ENCODE measurements at places on chromosomes 12 and 14. TPM values are rescaled to one million over a fixed set of nuclear protein-coding genes. Genes with fewer than 3 reads are reported as not detected.

SLC11A2 gene
- 71.9 TPM for total RNA-seq

PLEKHA5 gene
- total RNA-seq = 56.0 TPM

FOXN4 gene
- not detected for total RNA-seq

NTN4 gene
- 66.7 TPM for total RNA-seq

TAS2R8 gene
- total RNA-seq = not detected

COCH gene
- total RNA-seq = 2.9 TPM

DNA sequence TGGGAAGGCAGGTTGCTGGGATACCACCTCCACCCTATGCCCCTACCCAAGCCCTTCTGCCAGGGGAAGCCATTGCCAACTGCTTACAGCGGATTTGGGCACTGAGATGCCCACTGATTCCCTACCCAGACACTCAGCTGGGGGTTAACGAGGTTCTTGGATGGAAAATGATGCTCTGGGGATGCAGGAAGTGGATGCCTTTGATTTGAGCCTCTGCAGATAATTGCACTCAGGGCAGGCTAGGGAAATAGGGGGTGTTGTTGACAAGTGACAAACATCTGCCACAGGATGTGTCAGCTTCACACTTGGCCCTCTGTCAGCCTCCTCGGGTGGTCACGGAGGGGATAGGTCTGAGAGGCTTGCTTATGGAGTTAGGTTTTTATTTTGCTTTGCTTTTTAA is 57.4 kb downstream of the RPH3A start:
- no peaks in the 10 kb centered on the region for H3K36me3 ChIP-seq
- no peak overlapping the region for H3K27ac ChIP-seq
- peaks cover 2% of the 10 kb centered on the region for H3K27me3 ChIP-seq
- DNase-seq = no peak

DNA sequence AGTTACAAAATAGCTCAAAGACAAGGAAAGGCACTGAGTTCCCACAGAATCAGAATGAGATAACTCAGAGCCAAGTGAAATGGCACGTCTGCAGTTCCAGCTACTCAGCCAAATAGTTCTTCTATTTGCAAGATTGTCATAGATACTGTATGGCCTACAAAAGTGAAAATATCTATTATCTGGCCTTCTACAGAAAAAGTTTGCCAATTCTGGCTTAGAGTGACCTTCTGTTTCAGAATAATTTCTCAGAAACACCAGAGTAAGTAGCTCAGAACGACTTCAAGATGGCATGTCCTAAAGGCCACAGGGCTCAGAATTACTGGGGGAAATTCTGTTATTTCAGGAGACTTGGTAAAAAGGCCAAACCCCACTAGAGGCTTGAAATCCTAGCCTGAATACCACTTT is 10.7 kb upstream of the RTRAF start:
- H3K36me3 ChIP-seq = no peaks in the 10 kb centered on the region
- H3K4me1 ChIP-seq = peaks cover 2% of the 10 kb centered on the region
- H3K4me3 ChIP-seq = no peak overlapping the region

DNA sequence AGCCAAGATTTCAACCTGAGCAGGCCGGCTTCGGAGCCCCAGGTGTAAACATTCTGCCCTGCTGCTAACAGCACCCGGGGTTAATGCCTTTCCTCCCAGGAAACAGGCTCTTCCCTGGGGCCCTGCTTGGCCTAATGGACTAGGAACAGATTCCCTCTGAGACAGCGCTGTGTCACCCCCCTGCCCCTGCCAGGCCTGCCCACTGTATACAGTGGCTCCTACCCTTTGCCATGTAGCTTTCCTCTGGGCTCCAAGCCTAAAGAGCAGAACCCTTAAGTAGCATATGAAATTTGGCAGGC is 28.3 kb upstream of the BCDIN3D start:
- H3K36me3 ChIP-seq = no peaks in the 10 kb centered on the region
- H3K4me1 ChIP-seq = no peaks in the 10 kb centered on the region
- no peak for DNase-seq
- H3K4me3 ChIP-seq = no peak overlapping the region
- no peaks in the 10 kb centered on the region for H3K27me3 ChIP-seq

GRCh38 chr14:101276309-101277091 is 284.8 kb upstream of the DIO3 start:
- H3K4me3 ChIP-seq = no peak overlapping the region
- no peaks in the 10 kb centered on the region for H3K27me3 ChIP-seq
- no peak overlapping the region for H3K27ac ChIP-seq
- no peak for DNase-seq

DNA sequence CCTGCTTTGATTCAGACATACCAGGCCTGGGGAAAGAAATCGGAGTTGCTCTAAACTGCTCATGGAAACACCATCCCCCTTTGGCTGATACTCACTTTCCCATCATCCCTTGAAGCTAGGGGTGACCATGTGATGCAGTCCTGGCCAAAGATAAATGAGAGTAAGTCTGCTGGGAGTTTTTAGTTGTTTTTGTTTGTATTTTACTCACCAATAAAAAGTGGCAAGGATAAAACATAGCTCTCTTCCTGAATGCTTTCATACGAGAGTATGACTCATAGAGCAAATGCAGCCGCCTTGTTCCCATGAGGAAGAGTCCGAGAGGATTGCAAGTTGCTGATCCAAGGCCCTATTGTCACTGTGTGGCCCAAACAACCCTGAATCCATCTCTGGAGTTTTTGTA is 126.4 kb upstream of the TMEM132C start:
- no peak overlapping the region for H3K27ac ChIP-seq
- no peaks in the 10 kb centered on the region for H3K27me3 ChIP-seq
- no peaks in the 10 kb centered on the region for H3K4me1 ChIP-seq
- DNase-seq = no peak
- H3K36me3 ChIP-seq = no peaks in the 10 kb centered on the region
- H3K4me3 ChIP-seq = no peak overlapping the region

DNA sequence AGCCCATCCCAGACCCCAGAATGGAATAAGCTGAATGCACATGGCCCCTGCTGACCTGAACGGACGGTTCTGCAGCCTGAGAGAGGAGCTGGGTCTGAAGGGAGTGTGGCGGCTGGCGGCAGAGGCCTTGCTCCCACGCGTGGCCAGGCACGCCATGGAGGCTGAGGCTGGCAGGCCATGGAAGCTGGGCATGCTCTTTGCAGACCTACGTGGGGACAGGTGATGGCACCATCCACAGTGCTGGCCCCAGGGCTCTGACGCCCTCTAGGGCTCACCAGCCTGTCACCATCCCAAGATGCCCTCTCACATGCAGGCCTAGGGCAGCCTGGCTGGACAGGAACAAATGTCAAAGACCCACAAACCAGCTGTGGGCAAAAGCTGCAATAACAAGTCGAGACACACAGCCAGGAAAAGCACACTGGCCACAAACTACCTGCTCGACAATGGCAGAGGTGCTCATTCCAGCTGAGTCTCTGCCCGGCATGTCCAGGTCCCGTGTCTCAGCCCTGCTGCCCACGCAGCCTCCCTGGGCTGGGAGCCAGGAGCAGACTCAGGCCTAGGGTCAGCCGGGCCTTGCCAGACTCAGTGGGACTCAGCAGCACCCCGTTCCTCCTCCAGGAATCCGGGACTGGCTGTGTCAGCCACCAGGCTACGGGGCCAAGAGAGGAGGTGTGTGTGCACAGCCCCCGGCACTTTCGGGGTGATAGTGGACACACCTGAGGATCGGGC is 19.7 kb downstream of the BTBD6 start:
- DNase-seq = no peak
- no peaks in the 10 kb centered on the region for H3K27me3 ChIP-seq
- H3K4me1 ChIP-seq = no peaks in the 10 kb centered on the region
- H3K4me3 ChIP-seq = no peak overlapping the region
- H3K27ac ChIP-seq = no peak overlapping the region

- H3K27ac ChIP-seq = no peak overlapping the region
- no peak for DNase-seq
- peaks cover 2% of the 10 kb centered on the region for H3K36me3 ChIP-seq
- H3K4me3 ChIP-seq = no peak overlapping the region
- H3K27me3 ChIP-seq = no peaks in the 10 kb centered on the region
These were observed 16.7 kb downstream of the PRH1 start for GRCh38 chr12:10867381-10867780.

DNA sequence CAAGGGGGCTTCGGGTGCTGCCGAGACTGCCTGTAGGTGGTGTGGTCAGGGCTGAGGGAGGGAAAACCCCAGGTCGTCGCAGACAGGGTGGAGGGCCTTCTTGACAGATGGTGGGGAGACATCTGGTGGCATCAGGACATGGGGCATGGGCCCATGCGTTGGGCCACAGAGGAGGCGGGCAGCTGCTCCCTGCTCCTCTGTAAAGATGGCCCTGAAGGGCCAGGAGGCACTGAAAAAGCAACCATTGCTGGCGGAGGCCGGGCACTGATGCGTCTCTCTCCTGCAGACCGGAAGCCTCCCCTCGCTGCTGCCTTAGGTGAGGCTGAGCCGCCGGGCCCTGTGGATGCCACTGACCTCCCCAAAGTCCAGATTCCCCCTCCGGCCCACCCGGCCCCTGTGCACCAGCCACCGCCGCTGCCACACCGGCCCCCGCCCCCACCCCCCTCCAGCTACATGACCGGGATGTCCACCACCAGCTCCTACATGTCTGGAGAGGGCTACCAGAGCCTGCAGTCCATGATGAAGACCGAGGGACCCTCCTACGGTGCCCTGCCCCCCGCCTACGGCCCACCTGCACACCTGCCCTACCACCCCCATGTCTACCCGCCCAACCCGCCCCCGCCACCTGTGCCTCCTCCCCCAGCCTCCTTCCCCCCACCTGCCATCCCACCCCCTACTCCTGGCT is 28.8 kb downstream of the CCNK start:
- no peaks in the 10 kb centered on the region for H3K4me1 ChIP-seq
- DNase-seq = no peak
- no peak overlapping the region for H3K27ac ChIP-seq
- no peaks in the 10 kb centered on the region for H3K36me3 ChIP-seq
- no peak overlapping the region for H3K4me3 ChIP-seq
- H3K27me3 ChIP-seq = no peaks in the 10 kb centered on the region

DNA sequence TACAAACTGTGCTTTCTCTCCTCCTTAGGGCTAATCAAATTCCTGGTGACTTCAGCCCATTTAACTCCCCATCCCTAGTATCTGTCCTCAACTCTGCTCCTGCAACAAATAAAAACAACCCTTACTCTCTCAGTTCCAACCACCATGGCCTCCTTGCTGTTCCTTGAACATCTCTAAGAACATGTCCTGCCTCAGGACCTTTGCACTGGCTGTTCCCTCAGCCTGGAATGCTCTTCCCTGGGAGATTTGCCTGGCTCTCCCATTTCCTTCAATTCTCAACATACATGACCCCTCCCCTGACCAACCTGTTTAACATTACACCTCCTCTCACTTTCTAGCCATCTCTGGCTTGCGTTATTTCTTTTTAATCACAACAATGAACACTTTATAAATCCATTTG is 170.5 kb downstream of the PTPN11 start:
- H3K36me3 ChIP-seq = no peaks in the 10 kb centered on the region
- no peak overlapping the region for H3K4me3 ChIP-seq
- H3K27me3 ChIP-seq = no peaks in the 10 kb centered on the region
- no peak for DNase-seq

GRCh38 chr12:32970465-32971110 is 74.0 kb upstream of the PKP2 start:
- H3K27ac ChIP-seq = no peak overlapping the region
- H3K36me3 ChIP-seq = no peaks in the 10 kb centered on the region
- H3K27me3 ChIP-seq = no peaks in the 10 kb centered on the region
- no peak overlapping the region for H3K4me3 ChIP-seq
- no peaks in the 10 kb centered on the region for H3K4me1 ChIP-seq

- H3K4me1 ChIP-seq = no peaks in the 10 kb centered on the region
- H3K4me3 ChIP-seq = no peak overlapping the region
- H3K27ac ChIP-seq = no peak overlapping the region
- no peaks in the 10 kb centered on the region for H3K36me3 ChIP-seq
- H3K27me3 ChIP-seq = no peaks in the 10 kb centered on the region
These were observed 54.0 kb downstream of the ZNF664 start for GRCh38 chr12:124026755-124027745.

DNA sequence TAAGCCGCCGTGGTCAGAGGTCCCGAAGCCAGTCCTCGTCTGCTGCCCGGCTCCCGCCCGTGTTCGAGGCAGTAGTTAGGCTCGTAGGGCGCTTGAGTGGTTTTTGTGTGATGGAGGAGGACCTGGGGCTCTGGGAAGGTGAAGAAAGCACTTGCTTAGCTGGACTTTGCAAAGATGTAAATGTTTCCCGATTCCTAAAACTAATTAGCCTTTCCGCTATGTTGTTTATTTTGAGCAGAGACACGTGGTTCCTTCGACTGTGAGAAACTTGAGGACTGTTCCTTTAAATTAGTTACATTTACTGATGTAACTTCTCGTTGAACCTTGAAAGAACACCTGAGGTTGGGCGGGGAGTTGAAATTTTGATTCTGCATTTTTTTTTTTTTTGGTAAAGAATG is 33.9 kb downstream of the MIA2 start:
- no peaks in the 10 kb centered on the region for H3K27me3 ChIP-seq
- peak overlapping the region; percentile 68 for H3K27ac ChIP-seq
- no peaks in the 10 kb centered on the region for H3K4me1 ChIP-seq
- H3K4me3 ChIP-seq = peak overlapping the region; percentile 86

GRCh38 chr14:64229489-64229888 is 64.7 kb downstream of the ESR2 start:
- H3K4me3 ChIP-seq = no peak overlapping the region
- H3K27me3 ChIP-seq = no peaks in the 10 kb centered on the region
- H3K27ac ChIP-seq = no peak overlapping the region
- no peaks in the 10 kb centered on the region for H3K4me1 ChIP-seq
- DNase-seq = no peak
- H3K36me3 ChIP-seq = peaks cover 18% of the 10 kb centered on the region

- H3K4me3 ChIP-seq = no peak overlapping the region
- peaks cover 4% of the 10 kb centered on the region for H3K4me1 ChIP-seq
- no peaks in the 10 kb centered on the region for H3K36me3 ChIP-seq
These were observed 823.7 kb downstream of the AACS start for GRCh38 chr12:125888921-125889320.

GRCh38 chr12:79707830-79708229 is 17.1 kb upstream of the PAWR start:
- H3K36me3 ChIP-seq = no peaks in the 10 kb centered on the region
- H3K4me1 ChIP-seq = no peaks in the 10 kb centered on the region
- no peak for DNase-seq
- H3K4me3 ChIP-seq = no peak overlapping the region
- H3K27me3 ChIP-seq = no peaks in the 10 kb centered on the region
- H3K27ac ChIP-seq = no peak overlapping the region

- H3K36me3 ChIP-seq = no peaks in the 10 kb centered on the region
- no peaks in the 10 kb centered on the region for H3K4me1 ChIP-seq
- no peak overlapping the region for H3K4me3 ChIP-seq
These were observed 233.3 kb downstream of the NEDD1 start for GRCh38 chr12:97140355-97140754.

DNA sequence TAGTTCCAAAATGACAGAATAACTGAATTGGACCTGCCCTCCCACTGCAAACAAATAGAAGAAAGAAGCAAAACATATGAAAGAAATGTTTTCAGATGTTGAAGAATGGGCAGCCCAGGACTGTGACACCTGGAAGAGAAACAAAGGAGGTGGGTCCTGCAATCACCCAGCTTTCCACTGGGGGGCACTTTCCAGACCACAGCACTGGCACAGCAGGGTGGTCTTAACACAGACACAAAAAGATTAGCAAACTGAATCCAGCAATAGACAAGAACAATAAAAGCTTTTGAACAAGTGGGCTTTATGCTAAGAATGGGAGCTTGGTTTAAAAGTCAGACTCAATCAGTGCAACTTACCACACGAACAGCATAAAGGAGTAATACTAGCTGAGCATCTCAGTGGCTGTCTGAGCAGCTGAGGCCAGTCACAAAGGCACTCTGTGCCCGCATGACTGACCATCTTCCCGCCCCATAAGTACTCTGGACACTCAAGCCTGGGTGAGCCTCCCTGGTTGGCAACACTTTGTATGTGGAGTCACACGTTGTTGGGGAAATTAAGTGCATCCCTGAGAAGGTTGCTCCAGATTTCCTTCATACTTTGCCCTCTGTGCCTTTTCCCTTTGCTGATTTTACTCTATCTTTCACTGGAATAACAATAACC is 27.7 kb downstream of the JKAMP start:
- H3K4me1 ChIP-seq = no peaks in the 10 kb centered on the region
- DNase-seq = no peak
- no peak overlapping the region for H3K27ac ChIP-seq
- H3K4me3 ChIP-seq = no peak overlapping the region
- no peaks in the 10 kb centered on the region for H3K36me3 ChIP-seq

Measured in aorta (tissue), 5 donors.